NCI-H748 treated with DMSO at 0.1 percent for 48 hours (cell line): ENCODE measurements at places on chromosomes 5 and 9.

DNA sequence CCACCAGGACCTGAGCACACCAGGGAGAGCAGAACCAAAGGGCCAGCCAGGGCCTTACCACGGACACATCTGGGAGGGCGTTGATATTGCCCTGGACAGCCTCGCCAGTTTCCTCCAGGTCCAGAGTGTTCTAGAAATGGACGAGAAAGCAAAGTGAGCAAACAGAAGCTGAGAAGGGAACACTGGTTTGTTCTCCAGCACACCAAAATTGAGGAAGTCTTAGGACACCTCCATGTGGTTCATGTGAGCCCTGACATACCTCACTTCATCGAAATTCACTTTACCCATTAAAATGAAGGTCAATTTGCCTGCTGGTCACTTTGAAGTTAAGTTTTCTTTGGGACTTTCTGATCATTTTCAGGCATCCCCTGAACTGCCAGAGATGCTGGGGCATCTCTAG is 20.1 kb upstream of the AKNA start:
- DNase-seq: no peak

DNA sequence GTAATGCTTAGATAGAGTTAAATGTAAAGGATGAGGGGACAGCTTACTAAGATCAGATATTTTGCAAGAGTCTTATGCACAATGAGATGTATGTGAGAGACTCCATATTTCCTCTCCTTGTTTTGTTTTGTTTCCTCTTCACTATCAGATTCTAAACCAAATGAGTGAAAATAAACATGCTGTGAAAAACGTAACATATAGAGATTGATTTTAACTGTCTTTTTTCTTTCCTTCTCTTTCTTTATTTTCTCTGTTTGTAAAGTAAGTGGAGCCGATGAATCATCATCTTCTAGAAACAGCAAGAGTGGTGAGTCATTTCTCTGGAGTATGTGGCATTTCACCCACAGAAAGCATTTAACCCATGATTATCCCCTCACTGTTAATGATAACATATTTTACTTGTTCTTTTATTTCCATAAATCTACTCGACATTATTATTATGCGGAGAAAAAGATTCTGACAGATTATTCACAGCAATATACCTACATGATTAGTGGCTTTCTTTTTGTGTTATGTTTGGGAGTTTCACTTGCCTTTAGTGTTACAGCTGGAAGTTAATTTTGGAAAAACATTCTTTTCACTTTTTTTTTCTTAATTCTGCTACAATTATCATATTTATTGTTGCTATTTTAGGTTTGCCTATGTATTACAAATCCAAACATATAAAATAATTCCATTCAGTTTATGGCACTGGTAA is 2.1 kb upstream of the ANXA1 start:
- no peak for DNase-seq

DNA sequence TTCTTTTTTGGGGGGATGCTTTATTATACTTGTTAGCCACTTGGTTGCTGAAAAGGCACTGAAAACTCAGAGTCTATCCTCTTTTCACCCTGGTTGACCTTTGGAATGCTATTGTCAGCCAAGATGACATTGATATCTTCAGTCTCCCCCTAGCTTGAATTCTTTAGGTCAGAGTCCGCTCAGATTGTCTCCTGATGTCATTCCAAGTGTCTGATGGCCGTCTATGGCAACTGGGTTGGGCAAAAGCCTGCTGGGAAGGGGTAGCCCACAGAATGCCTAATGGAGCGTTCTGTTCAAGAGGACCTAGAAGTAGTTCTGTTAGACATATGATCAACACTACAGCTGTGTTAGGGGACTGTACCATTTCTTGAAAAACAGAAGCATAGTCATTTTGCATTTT is 9.7 kb upstream of the MEF2C start:
- no peak for DNase-seq

DNA sequence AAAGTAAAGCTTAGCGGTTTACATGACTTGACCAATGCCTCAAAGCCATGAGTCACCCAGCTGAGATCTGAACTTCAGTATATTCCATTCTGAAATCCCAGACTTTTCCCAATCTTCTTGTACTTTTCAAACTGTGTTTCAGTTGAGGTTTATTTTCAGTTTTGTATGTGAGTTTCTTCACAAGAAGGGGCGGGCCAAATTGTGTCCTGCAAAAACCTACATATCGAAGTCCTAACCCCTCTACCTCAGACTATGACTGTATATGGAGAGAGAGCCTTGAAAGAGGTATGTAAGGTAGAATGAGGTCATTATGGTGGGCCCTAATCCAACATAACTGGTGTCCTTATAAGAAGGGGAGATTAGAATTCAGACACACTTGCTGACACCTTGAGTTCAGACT is 666 bp upstream of the TLR4 start:
- no peak for DNase-seq

GRCh38 chr5:108818613-108819272 is 71.0 kb downstream of the FER start:
- DNase-seq: no peak

GRCh38 chr9:111904026-111904425 is 7.4 kb downstream of the UGCG start:
- DNase-seq: no peak

DNA sequence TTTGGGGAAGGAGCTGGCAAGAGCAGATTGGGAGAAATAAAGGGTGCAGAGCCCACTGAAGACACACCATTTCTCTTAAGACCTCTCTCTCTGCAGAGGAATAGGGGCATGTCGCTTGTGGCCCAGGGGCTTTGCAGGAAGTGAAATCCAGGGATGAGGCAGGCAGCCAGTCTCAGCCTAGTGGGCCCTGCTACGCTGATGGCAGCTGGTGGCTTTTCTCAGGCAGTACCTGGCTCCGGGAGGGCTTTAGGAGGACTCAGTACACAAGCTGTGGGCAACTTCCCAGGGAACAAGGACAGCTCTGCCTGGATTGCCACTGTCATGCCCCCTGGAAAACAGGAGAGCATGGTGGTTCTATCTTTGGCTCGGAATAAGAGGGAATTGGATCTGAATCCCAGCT is 76.2 kb upstream of the NEURL1B start:
- no peak for DNase-seq
